ENCODE measurements at places on chromosomes 5 and 9.

DNA sequence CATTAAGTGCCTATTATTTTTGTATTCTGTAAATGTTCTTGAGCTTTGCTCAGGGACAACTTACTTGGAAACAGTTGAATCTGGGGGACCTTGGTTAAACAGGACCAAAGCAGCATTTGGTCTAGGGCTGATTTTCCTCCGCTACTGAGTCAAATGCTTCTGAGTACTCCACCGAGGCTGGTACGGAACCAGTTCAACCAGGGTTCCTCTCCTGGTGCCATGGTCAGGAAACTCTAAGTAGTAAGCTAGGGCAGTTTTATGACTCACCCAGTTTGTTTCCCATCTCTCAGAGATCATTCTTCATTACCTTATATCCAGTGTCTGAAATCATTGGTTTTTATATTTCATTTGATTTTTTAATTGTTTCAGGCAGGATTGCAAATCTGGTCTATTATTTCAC is 111.9 kb upstream of the TNFAIP8 start:
- no peak for DNase-seq

DNA sequence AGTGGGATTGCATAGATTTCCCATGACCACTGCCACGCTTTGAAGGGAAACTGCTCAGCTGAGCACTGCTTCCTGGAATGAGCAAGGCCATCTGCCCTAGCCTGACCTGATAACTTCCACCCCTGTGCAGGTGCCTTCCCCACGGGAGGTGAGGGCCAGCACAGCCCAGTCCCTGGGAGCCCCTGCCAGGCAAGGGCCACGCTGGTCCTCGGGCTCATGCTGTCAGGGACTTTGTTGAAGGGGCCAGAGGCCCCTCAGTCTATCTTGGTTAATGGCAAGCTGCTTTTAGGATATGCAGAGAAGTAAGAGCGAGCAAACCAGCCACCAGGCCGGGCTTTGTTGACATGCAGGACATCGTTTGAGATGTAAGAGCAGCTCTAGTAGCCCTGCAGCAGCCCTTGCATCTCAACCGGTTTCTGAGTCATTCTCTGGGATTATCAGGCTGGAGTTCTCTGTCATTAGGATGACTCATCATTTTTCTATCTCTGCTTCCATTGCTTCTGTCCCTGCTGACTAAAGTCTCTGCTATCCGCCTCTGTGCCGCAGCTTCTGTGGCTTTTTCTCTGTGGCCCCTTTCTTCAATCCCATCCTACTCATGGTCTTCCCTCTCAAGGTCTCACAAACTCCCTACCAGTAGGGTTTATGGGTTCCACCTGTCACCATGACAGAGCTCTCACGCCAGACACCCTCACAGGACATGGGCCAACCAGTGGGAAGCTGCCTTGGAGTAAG is 30.6 kb upstream of the IQGAP2 start:
- DNase-seq = peak; percentile 82

DNA sequence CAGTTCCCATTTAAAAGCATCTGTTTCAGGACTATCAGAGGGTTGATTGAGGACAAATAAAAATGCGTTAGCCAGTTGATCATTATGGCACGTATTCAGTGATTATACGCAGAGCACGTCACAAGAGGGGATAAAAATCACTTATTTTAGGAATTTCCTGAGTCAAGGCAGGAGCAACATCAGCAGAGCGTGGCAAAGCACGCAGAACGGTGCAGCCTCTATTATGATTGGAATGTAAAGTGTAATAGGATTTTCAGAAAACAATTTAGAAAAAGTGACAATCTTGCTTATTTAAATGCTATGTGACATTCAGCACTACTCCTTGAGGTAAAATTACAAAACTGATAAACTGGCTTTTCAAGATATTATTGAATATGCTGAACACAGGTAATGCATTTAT is 413.6 kb upstream of the DAP start:
- DNase-seq = no peak

DNA sequence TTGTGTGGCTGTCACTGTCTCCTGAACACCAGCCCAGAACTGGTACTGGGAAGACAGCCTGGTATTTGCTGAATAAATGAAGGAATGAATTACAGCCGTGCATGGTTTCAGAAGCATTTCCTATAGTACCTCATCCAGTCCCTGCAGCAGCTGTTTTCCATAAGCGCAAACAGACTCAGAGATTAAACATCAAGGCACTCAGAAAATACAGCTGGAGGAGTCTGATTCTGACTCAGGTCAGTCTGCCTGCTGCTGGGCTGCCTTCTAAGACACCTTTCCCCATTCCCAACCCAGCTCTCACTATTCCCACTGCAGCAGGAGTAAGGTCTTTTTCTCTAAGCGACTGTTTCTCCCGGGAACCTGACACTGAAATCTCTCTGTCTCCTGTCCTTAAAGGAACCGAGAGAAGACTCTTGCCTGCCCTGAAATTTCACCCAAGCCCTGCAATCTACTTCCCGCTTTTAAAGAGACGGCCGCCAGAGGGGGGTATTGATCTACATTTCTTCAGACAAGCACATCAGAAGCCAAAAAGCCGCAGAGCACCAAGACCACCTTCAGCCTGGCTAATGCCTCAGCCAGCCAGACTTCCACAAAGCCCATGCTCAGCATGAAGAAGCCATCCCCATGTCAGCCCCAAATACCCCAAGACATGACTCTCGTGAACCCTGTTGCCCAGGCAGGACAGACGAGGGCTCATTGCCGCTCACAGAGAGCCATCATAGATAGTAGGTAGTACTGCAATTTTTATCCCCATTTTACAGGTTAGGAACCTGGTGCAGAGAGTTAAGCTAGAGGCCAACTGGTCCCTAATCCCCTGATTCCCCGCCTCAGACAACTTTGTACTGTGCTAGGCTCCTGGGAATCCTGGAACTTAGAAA is 5.4 kb upstream of the FOXI1 start:
- peak; percentile 16 for DNase-seq

DNA sequence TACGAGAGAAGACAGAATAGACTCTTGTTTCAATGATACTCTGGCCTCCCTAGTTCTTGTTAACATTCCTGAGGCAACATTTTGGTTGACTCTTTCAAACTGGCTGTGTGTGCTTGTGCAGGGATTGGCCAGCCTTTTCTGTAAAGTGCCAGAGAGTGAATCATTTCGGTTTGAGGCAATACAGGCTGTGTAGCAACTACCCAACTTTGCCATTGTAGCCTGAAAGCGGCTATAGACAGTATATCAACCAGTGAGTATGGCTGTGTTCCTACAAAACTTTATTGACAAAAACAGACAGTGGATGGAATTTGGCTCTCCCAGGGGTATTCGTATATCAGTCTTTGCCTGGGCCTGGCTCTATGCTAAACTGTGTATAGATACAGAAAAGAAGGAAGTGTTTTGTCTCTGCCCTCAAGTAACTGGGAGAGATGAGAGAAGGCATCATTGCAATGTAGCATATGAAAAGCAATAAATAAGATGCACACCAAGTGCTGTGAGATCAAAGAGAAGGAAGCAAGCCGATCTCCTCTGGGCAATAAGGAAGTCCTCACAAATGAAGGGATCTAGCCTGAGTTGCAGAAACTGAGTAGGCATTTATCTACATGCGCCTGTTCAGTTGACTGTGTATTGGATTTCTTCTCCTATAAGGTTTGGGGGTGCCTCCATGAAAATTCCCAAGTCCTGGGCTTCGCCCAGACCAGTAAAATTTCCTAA is 568.0 kb upstream of the KLF4 start:
- DNase-seq = peak; percentile 95

DNA sequence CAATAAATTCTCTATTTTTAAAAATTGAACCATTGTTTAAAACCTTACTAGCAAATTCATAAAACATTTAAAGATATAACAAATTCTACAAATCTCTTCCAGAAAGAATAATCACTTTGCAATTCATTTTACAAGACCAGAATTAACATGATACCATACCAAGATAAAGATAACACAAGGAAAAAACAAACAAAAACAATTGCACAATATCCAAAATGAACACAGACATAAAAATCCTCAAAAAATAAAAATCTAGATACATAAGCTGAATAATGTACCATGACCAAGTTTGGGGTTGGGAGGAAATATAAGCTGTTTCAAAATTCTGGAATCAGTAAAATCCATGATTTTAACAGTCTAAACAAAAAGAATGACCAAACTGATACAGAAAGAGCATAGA is 11.1 kb downstream of the CCNG1 start:
- DNase-seq = no peak

GRCh38 chr9:78905387-78905786 is 608.5 kb downstream of the PSAT1 start:
- DNase-seq = no peak

DNA sequence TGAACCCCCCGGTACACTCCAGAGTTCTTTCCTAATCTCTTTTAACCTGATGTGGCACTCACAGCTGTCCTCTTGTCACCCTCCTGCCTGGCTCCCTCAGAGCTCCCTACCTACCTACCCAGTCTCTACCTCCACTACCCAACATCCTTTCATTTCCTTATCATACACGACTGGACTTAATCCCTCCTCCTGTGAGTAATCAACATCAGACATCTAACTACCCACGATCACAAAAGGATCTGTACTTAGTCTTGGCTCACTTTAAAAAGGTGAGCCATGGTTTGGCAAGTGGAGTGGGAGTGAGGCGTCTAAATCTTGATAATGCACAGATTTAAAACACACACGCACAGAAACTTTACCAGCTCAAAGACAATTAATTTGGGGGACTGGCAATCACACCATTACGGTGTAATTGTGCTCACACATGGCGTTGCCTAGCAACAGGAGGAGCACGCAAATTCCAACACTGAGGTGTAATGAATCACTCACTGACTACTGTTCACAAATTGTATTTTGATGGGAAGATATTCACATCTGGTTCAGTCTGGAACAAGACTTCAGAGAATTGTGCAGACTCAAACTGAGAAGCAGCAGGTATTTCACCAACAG is 235.9 kb downstream of the EPB41L4A start:
- peak; percentile 79 for DNase-seq

GRCh38 chr9:13351778-13352386 is 72.4 kb upstream of the MPDZ start:
- peak; percentile 12 for DNase-seq

DNA sequence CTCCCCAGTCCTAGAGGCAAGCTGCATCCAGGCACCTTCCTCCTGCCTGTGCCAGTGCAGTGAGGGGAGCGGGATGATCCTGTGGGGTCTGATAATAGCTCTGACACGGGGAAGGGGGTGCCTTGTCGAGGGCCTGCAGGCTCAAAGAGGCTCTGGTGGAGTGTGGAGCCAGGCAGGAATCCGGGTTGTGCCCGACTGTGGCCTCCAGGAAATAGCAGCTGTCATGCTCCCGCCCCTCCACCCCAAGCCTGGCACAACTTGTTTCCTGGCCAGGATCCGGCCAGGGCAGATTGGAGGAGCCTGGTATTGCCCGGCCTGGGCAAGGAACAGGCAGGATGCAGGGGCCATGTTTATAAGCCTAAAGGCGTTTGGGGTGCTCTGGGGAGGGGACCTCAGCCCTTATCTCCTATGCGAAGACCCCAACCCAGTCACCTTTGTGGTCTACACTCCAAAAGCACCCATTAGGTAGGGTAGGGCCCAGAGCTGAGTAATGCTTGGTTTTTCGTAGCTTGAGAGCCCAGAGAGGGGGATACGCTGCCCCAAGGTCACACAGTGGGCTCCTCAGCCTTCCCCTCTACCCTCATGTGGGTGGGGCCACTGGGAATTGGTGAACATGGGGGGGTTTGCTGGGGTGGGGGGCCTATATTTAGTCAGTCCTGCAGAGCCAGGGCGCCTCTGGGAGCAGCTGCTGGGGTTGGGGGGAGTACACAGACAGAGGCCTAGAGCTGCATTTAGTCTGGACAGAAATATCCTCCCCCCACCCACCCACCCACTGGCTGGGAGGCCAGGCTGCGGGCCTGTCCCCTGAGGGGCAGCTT is 12.2 kb downstream of the CXXC5 start:
- peak; percentile 89 for DNase-seq

DNA sequence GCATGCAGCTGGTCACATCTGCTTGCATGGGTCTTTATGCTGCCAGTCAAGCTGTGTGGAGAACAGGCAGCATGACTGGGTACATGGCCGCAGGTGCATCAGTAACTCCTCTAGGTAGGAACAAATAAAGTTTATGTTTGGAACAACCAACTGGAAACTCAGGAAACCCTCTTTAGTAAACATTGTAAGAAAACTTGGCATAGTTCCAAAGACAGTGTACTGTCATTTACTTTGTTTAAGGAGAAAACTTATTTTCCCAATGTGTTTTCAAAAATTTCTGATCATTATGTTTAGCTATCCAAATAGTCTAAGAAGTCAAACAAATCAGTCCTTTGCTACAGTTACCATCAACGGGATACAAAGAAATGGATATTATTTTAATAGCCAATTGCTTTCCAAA is 386.0 kb downstream of the CHSY3 start:
- no peak for DNase-seq

- DNase-seq = peak; percentile 38
Observed at GRCh38 chr9:82424599-82425120, 436.1 kb downstream of the SPATA31D1 start.

DNA sequence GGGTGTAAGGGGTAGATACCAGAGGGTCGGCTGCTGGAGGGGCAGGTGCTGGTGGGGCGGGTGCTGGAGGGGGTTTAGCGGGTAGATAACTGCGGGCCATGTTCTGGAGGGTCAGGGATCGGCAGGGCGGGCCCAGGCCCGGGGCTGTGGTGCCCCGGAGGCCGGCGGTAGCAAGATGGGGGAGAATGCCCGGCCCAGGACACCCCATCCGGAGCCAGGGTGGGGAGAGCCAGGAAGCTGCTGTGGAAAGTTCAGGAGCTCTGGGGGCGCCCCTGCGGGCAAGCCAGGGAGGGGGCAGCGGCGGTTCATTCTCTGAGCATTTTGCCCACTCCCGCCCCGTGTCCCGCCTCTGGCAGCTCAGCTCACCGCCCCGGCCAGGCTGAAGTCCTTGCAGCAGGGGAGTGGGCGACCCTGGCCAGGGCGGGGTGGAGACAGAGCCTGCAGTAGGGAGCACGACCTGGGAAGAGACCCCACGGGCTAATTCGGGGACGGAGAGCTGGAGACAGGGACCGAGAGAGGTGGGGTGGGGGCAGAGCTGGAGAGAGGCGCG is 538 bp downstream of the PRRT1B start:
- DNase-seq = no peak

- DNase-seq = no peak
Observed at GRCh38 chr5:29161399-29162291, 2031.8 kb upstream of the CDH6 start.

- no peak for DNase-seq
Observed at GRCh38 chr5:139668064-139668880, 20.1 kb downstream of the CXXC5 start.

GRCh38 chr5:127210042-127210441 is 80.6 kb upstream of the MEGF10 start:
- DNase-seq = no peak

GRCh38 chr9:125747053-125747764 is at the start of gene PBX3:
TSS of gene PBX3 (plus strand) at chr9:125747373.
- DNase-seq = peak; percentile 31

DNA sequence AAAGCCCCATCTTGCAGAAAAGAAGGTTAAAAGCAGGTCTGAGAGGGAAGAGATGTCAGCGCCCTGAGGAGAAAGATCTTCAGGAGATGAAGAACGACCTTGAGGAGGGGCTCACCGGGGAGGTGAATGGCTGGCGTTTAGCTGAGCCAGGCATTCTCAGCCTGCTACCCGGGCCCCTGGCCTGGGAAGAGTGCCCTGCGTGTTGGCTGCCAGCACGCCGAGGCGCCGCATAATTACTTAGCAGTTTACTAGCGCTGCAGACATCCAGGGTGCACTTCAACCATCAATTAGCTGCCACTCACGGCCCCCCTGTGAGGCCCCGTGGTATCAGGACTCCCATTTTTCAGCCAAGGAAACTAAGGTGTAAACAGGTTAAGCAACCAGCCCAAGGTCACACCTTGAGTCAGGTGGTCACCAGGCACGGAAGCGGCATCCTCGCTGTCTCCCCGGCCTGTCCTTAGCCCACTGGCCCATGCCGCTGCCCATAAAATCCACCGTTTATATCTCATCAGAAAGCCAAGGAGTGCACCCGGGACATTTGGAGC is 551.9 kb downstream of the BNC2 start:
- no peak for DNase-seq

All from NCI-H226 (cell line).